Heart left ventricle (tissue), 16 donors: ENCODE measurements at places on chromosomes 7 and 10.

GRCh38 chr7:27182861-27183681, 2.0 kb downstream of the HOXA11 start:
- no peak for DNase-seq

GRCh38 chr10:64093946-64094535, 572.8 kb downstream of the REEP3 start:
- DNase-seq, result no peak

DNA sequence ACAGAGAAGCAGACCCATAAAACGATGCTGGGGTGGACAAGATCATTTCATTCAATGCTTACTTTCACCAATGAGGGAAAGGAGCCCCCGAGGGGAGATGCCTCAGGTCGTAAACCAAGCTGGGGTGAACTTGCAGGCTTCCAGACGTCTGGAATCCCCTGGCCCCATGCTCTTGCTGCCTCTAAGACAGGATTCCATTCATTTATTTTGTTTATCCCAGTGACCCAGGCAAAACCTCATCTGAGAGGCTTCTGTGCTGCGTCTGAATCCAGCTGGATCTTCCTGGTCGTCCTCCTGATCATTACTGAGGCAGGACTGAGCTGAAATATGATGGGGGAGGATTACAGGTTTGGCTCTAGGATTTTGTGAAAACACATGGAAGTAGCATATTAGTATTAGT, 182.9 kb downstream of the MYOF start:
- DNase-seq, result no peak

- DNase-seq, result no peak
Observed at GRCh38 chr10:131115321-131115720, 196.2 kb downstream of the TCERG1L start.

GRCh38 chr7:128045158-128045557, 13.9 kb upstream of the LRRC4 start:
- DNase-seq, result no peak

DNA sequence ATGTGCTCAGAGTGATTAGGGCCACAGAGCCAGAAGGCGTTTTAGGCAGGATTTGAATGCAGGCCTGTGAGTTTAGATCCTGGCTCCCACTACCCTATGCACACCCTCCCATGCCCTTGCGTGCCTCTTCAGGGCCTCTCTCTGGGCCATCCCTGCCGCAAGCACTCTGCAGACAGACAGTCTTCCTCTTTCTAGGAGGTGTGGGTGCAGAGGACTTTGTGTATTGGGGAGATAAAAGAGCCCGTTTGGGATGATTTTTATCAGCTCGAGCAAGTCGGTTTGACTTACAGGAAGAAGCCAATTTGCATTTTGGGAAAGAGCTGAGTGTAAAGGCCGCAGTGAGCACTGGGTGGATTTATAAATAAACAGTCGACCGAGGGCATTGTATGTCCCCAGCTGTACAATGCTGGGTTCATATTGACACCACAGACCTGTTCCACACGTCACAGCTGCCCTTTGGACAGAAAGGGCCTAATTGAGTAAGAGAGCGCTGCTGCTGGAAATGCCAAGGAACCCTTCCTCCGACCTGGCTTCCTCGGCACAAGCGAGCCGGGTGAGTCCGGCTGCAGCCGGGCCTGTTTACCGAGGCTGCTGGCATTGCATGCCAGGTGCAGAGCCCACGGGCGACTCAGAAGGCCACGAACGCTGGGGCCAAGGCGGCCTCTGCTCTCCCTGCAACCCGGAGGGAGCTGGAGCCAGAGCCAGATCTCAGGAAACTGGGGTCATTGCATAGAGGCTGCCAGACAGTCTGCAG, 25.1 kb downstream of the ZMIZ1 start:
- no peak for DNase-seq

DNA sequence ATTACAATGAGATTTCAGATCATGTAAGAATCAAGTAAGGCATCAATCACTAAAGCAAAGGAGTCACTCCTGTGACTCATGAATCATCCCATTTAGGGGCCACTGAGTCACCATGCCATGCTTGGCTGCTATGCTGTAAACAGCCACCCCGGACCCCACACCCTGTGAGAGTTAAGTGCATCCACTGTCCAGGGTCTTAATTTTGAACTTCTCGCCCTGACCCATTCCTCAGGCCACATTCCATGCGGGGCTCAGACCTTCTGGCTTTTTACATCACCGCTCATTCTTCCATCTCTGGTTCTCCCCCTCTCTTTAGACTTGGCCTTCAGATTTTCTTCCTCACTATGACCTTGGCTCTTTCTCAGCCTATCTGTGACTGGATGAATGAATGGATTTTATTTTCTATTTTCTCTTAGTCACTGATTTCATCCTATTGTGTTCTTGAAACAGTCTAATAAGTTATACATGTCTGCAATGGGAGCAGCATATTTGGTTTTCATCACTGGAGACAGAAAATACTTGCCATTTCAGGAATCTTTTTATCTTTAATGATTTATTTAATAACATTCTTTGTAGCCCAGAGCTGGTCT, 239.6 kb downstream of the SKIDA1 start:
- no peak for DNase-seq

- no peak for DNase-seq
Observed at GRCh38 chr7:5088906-5089305, 43.2 kb downstream of the RBAK start.

DNA sequence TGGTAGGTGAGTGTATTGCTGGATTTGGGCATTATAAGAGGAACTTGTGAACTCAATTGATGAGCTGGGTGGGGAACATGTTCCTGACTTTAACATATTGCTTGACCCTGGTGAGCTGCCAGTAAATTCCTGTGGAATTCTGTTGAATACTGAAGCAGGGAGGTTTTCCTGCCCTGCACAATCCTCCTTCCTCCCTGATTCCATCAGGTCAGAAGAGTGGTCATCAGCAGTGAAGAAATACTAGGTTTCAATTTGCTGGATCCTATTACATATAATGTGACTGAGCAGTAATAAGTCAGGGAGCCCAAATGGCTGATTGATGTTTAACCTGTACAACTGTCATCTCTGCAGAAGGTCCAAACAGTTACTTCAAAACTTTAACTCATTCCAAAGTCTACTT, 581.2 kb downstream of the SUGCT start:
- DNase-seq, result no peak

DNA sequence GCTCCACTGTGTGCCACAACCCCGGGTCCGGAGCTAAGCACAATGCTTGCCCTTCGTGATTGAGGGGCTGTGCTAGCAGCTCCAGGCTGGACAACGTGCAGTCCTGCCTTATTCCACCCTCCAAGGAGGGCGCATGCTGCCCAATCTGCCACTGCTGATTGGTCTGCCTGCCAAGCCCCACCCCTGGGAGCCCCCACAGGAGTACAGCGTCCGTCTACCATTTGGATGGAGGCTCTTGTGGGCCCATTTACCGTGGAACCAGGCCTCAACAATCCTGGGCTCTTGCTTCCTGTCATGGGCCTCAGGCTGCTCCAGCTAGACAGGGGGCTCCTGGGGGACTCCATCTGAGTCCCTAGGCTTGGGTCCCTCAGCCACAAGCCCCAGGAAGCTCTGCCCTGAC, 173.3 kb downstream of the SLIT1 start:
- no peak for DNase-seq

GRCh38 chr10:81708929-81709328, 166.1 kb upstream of the NRG3 start:
- no peak for DNase-seq

GRCh38 chr10:80528185-80528700, 9.5 kb upstream of the SH2D4B start:
- no peak for DNase-seq

DNA sequence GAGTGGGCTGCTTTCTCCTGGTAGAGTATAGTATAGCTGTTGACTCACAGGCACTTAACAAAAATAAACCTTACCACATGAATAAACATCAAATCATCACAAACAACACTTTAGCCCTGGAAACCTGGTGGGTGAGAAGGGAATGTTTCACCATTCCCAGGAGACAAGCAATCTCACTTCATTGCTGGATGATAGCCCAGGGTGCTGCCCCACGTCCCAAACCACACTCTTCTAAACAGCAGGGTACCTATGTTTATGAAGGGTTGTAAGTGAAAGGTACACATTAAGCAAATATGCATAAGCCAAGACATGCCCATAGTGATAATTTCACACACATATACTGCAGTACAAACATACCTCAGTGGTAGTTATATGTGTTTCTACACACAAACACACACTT, 276.2 kb downstream of the FGFR2 start:
- DNase-seq, result no peak

- no peak for DNase-seq
Observed at GRCh38 chr7:40077849-40078248, 56.6 kb downstream of the MPLKIP start.

- DNase-seq, result no peak
Observed at GRCh38 chr10:10489076-10489475, 528.6 kb upstream of the CELF2 start.

GRCh38 chr7:16816824-16817223, 12.0 kb upstream of the AGR2 start:
- no peak for DNase-seq

DNA sequence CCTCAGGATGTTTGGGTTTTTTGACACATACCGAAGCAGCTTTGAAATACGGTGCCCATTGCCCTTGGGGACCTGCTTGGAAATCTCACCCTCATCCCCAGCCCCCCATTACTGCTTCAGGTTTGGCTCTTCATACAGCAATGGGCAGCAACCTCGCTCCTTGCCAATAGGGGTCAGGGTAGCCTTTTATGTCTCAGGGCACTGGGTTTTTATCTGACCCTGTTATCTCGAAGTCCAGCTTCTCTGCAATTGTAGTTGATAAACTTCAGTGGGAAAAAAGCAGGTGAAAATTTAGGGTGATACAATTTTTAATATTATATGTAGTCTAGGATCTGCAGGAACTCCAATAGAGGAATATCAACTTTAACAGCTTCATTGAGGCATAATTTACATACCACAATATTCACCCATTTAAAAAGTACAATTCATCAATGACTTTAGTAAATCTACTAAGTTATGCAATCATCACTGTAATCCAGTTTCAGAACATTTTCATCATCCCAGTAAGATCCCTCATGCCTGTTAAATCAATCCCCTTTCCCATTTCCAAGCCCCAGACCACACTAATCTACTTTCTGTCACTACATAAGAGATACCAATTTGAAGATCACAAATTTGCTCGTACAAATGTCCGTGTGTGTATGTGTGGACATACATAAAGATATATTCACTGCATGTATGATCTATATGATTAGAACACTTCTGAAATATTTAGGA, 386.2 kb downstream of the KCNMA1 start:
- no peak for DNase-seq

DNA sequence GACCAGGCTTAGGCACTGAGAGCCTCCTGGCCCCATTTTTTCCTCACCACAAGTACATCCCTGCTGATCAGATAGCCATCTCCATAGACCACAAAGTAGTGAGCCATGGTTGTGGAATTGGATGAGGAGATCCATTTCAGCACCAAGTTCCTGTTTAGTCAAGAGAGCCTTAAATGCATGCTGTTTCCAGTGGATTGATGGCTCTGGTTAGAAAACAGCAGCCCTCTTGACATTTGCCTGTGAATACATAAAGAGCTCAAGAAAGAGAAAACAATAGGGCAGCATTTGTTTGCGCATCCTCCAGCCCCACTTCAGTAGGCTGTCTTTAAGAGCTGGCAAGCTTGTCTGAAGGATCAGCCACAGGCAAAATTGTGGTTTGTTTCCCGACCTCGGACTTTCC, 251.2 kb downstream of the POU6F2 start:
- DNase-seq, result no peak

- no peak for DNase-seq
Observed at GRCh38 chr10:91864744-91865143, 44.5 kb downstream of the FGFBP3 start.

DNA sequence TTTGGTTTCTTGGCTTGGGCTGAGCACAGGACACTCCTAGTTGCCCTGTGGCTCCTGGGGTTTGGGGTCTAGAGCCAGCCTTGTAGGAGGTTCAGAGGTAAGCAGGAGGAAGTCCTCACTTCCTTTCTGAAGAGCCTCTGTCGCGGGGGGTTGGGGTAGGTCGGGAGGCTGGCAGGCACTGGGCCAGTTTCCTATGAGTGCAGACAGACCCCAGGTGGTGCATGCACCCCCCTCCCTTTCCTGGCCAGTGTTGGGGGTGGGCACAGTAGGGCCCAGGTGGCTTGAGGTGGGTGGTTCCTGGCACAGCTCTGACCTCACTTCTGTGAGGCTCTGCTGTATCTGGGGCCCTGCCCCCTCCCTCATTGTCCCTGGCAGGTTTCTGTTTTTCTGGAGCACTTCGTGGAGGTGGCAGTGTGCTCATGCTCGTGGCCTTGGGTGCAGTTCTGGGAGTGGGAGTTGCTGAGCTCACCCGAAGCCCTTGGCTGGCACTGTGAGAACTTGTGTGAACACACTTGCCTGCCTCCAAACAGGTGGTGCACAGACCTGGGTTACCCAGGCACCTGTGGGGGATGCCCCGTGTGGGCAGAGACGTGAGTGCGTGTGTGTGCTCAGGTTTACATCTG, 1.8 kb downstream of the PALD1 start:
- no peak for DNase-seq

DNA sequence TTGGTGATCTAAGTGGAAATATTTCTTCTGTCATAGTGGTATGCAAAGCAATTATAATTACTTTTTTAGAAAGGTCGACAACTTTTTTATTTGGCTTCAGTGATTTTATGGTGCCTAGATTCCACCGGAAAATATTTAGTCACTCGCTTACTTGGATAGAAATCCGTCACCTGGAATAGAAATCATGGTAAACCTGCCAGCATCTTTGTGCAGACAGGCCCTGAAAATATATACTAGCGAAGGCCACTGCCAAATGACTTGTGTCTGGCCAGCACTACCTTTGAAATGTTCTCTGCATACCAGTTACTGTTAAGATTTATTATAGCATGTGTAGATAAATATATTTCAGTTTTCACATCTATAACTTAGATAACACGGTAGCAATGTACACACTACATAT, 226.4 kb downstream of the AGMO start:
- no peak for DNase-seq

DNA sequence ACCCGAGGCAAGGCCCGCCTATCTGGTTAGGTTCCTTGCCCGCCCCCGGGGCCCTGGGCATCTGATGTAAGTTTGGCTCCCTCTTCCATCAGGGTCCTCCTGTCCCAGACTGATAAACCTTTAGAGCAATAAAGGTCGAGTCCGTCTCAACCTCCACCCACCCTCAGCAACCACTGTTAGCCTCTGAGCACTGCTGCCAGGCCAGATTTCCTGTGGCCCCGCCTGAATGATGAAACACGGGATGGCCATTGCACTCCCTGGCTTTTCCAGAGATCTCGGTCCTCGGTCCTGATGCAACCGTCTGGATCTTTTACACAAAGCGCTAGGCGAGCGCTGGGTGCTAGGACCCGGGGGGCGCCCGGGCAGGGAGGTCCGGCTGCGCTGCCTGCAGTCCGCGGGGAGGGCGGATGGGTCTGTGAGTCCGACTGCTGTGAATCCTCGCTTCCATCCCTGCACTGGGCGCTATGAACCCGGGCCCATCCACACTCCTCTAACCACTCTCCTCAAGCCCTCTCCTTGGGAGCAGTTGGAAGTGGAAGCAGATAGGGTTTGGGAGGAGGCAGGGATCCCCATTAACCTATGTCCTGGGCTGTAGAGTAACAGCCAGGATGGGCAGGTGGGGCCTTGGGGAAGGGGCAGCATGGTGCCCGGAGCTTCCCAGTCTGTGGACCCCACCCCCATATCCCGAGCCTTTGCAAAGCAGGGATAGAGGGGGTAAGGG, 875 bp upstream of the DDIT4 start:
- DNase-seq, result peak; percentile 95
